Upper lobe of right lung (tissue), 1 donor: ENCODE measurements at places on chromosomes 1 and 21. TPM values are rescaled to one million over a fixed set of nuclear protein-coding genes. Genes with fewer than 3 reads are reported as not detected.

The GBP2 gene
- total RNA-seq, result 40.8 TPM

The FAM89A gene
- total RNA-seq, result 41.4 TPM

The PPIE gene
- 36.5 TPM for total RNA-seq

The TMEM50A gene
- total RNA-seq, result 109 TPM

The RNU1-2 gene
- total RNA-seq, result 6,622 TPM

The SV2A gene
- 1.7 TPM for total RNA-seq

The DDAH1 gene
- 51.3 TPM for total RNA-seq

The CLDN14 gene
- total RNA-seq, result not detected

The CLIC4 gene
- 200 TPM for total RNA-seq

The COL9A2 gene
- 3.8 TPM for total RNA-seq

The CRNN gene
- not detected for total RNA-seq
